Hematopoietic multipotent progenitor cell treated with erythropoietin and hydrocortisone succinate and interleukin-3 and kit ligand, for 17 days (in vitro differentiated cells): ENCODE measurements at places on chromosomes 11 and 22.

DNA sequence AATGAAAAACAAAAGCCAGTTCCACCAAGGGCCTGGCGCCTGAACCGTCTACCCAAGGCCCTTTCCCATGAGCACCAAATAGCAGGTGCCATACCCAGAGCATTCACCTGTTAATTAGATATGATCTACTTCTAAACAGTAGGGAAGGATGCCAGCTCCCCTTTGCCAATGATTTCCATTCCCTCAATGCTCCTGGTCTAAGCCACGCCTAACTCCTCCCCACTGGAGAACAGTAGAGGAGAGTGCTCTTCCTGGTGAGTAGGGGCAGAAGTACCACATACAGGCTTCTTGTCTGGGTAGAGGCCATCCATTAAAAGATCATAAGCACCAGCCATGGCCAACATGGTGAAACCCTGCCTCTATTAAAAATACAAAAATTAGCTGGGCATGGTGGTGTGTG lies 40.7 kb downstream of the PACSIN2 start:
- no peak for DNase-seq

DNA sequence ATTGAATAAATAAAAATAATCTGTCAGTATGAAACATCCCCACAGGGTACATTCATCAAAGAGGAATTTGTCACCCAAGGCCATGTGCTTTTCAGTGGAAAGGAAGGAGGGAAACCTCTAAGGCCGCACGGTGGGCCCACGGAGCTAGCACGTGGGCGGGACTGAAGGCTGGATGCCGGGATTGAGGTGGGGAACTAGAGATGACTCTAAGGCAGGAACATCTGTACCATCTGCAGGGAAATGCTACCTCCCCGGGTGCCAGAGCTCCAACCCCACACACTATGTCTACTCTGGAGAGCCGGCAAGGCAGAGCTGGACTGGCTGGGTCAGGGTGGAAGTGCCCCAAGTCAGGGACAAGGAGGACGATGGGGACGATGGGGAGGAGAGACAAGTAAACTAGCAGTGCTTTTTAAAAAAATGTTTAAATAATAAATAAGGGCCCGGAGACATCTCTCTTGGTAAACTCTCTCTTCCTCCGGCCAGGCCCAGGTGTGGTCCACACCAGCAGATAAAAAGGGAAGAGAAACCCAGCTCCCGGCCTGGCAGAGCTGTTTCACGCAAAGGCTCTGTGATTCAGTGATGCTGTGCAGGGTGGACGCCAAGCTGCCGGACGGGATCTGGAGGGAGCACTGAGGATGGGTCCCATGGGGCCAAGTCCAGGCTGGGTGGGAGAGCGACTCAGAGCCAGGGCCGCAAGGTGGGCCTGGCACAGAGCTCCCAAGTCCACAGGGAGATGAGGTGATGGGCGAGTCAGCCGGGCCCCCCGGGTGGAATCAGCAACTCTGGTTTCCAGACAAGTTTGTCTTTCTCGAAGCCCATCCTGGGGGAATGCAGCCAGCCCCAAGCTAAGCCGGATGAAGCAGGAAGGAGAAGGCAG lies 5.8 kb downstream of the LIF start:
- DNase-seq: no peak

DNA sequence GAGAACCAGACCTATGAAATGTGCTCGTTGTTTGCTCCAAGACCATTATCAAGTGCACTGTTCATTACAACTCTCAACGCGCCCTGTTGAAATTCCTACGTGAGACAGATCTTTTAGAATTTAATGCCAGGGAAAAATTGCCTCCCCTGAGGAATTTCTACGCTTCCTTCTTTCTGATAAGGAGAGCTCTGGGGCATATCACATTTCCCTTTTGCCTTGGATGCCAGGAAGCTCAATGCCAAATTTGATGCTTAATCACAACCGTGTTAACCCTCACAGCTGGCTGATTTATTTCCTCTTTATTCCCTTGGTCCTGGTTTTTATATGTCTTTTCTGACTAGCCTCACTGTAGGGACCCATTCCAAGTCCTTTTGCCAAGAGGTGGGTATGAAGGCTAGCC lies 109.4 kb downstream of the MICAL2 start:
- DNase-seq: no peak

DNA sequence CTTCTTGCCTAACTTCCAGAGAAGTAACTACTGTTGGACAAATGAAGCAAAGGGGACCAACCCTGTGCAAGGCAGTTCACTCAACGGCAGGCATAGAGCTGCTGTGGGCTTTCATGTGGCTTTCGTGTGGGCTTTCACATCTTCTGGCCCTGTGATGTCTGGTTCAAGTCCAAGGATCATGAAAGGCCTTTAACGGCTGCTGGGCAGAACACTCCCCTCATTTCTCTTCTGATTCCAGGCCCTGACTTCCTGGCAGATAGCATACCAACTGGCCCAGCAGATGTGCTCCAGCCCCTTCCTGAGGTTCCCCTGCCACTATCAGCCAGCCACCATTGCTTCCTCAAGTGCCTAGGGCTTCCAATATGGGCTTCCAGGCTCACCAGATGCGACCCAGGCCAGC lies 28.7 kb upstream of the CTR9 start:
- DNase-seq: no peak

DNA sequence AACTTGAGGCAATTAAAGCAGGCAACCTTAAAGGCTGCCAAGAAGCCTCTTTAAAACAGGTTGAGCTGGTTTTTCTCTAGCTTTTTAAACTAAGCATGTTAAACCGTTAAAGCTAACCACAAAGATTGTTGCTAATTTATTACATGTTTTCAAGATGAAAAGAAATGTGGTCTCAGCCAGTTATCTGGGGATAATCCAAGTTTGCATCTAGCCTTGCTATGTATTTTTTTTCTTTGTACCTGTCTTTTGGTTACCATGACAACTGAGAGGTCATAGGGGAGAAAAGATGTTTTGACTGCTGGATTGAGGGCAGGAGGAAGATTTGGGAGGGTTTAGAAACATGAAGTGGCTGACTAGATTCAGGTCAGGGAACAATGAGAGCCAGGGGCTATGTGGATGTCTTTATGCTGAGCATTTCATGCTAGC lies 19.2 kb upstream of the PGM2L1 start:
- no peak for DNase-seq

GRCh38 chr11:57812634-57813033 lies 51.0 kb downstream of the CTNND1 start:
- no peak for DNase-seq

DNA sequence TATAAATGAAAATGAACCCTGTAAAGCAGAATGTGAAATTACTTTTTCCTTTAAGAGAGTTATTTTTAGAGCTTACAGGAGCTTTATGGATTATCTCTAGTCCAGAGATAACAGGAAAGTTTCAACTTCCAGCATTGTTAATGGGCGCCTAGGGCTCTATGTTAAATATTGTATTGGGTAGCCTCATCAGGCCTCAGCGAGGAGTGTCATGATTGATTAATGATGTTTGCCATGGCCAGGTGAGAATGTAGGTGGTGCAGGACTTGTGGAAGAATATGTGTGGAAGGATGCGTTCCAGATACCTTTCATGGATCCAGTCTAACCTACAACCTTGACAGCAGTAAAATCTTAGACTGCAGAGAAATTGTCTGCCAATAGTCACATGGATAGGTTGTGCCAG lies 50.6 kb downstream of the ME3 start:
- no peak for DNase-seq

DNA sequence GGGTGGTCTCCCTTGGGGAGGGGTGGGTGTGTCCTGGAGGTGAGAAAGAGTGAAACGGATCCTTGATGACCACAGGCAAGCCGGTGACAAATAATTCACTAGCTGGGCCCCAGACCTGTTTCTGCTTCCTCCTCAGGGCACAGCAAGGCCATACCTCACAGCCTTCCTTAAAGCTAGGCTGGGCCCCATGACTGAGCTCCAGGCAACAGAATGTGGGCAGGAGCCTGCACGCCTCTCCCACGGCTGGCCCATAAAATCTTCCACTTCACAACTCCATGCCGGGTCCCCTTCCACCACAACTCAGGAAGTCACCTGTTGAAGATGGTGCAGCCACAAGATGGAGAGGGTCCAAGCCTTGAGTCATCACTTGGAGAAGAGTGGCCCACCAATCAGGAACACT lies 23.9 kb downstream of the SLC22A12 start:
- DNase-seq: no peak

DNA sequence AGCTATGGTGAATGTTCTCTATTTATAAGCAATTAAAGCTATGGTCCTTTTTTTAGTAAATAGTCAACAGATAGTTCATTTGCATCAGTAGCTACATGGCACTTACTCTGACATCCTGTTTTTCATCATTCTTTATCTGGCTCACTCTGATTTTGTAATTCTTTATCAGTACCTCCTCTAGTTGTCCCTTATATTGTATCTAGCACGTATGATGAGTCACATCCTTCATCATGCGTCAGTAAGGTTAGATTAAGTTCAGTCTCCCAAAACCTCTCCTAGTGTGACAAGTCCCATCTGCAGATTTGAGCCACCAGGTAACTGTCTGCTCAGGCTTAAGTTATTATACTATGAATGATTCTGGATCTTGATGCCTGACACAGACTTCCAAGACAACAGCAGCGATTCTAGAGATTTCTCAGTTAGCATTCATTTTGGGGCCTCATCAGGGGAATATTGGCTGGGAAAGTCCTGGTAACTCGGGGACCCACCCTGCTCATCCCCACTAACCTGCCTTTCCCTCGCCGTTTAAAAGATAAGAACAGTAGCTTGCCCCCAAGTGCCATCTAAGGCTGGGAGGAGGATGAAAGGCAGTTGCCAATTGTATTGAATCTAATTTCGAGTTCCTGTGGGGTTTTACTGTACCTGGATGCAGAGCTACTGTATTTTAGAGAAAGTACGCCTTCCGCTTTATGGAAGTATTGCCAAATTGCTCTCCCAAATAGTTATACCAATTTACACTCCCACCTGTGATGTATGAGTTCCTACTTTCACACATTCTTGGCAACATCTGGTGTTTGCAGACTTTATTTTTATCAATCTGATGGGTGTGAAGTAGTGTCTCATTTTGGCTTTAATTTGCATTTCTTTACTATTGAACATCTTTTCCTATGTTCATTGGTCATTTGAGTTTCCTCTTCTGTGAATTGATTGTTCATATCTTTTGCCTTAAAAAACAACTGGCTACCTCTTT lies 55.9 kb downstream of the ZC3H12C start:
- no peak for DNase-seq

DNA sequence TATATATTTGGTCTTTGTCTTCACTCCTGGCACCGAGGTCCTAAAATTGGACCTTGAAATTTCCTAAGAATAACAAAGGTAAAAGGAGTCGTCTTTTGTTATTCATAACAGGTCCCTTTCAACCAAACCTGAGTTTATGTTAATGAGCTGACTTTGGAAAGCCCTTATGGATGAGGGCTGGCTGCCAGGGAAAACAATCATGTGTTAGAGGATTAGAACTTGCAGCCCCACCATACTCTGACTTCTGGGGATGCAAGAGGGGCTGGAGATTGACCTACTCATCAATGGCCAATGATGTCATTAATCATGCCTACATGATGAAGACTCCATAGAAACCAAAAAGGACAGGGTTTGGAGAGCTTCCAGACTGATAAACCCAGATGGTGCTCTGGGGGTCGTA lies 118.9 kb downstream of the MRTFA start:
- DNase-seq: no peak

- peak; percentile 50 for DNase-seq
Observed at GRCh38 chr11:68031144-68031464, 623 bp downstream of the NDUFS8 start.
